ENCODE measurements at places on chromosomes 13 and 19.

DNA sequence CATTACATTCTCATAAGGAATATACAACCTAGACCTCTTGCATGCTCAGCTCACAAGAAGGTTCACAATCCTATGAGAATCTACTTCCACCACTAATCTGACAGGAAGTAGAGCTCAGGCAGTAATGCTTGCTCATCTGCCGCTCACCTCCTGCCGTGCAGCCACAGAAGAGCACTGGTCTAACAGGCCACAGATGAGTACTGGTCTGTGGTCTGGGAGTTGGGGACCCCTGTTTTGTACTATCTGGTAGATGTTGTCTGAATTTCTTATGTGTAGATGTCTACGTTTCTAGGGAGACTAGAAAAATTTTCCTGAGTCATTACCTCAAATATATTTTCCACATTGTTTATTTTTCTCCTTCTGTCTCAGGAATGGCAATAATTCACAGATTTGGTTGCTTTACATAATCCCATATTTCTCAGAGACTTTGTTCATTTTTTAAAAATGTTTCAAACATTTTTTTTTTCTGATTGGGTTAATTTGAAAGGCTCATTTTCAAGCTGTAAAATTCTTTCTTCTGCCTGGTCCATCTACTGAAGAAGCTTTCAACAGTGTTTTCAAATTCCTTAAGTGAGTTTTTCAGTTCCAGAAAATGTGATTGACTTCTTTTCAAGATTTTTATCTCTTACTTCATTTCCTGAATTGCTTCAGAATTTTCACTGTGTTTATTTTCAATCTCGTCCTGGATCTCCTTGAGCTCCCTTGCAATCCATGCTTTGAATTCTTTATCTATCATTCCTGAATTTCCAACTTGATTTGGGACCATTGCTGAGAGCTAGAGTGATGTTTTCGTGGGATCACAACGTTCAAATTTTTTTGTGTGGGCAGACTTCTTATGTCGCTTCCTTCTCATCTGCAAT, 1322.2 kb downstream of the PCDH9 start:
- no peak for DNase-seq

GRCh38 chr13:107450431-107450830, 764.9 kb downstream of the LIG4 start:
- no peak for DNase-seq

- no peak for DNase-seq
Observed at GRCh38 chr13:42984691-42985090, 7.3 kb downstream of the EPSTI1 start.

DNA sequence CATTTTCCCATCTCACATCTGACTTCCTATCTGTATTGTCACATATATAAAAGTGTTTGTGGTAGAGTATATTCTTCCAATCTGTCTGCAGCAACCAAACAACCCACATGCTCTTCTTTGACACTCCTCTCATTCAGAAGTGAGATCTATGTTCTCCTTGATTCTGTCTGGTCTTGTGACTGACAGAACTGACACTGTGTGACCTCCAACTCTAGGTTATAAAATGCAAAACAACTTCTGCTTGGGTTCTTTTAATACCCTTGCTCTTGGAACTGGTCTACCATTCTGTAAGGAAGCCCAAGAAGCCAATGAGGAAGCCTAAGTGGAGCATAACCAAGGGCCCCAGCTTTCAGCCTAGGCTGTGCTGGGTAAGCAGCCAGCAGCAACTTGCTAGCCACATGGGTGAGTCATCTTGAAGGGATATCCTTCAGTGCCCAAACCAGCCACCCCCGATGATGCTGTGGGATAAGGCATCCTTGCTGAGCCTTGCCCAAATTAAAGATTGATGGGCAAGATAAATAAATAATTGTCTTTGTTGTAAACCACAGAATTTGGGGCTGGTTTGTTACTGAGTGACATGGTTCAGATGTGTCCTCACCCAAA, 18.4 kb upstream of the ITM2B start:
- DNase-seq = no peak

DNA sequence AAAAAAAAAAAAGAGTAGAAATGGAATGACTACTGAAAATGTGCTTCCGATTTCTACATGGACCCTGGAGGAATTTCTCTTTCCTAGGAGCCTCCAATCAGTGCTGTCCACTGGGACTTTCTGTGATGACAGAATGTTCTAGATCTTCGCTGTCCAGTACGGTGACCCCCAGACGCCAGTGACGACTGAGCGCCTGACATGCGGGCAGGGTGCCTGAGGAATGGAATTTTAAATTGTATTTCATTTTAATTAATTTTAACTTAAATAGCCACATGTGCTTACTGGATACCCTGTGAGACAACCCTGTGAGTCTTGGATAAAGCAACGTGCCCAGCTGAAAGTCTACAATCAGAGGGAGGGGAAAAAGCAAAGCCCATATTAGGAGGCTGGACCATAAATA, 4.1 kb upstream of the TLE6 start:
- DNase-seq = no peak

DNA sequence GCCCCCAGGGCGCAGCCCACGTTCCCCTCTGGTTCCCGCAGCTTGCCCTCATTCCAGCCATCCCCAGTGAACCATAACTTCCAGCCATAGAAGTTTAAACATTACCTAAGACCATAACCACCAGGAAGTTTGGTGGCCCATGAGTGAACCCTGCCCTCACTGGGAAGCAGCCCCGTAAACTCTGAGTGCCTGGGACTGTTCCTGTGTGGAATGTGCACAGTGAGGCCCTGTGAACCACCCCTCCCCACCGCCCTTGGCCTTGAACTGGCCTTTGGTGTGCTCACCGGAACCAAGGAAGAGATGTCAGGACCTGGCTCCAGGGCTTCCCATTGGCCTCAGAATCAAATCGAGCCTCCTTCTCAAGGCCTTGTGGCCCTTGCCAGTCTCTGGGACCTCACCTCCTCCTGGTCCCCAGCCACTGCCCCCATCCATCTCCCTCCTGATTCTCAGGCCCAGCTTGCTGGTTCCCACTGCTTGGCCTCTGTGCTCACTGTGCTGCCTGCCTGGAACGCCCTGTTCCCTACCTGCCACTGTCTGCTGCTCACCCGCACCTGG, 46.5 kb downstream of the DNM2 start:
- DNase-seq = no peak

- DNase-seq = no peak
Observed at GRCh38 chr13:85287528-85287927, 511.7 kb downstream of the SLITRK6 start.

DNA sequence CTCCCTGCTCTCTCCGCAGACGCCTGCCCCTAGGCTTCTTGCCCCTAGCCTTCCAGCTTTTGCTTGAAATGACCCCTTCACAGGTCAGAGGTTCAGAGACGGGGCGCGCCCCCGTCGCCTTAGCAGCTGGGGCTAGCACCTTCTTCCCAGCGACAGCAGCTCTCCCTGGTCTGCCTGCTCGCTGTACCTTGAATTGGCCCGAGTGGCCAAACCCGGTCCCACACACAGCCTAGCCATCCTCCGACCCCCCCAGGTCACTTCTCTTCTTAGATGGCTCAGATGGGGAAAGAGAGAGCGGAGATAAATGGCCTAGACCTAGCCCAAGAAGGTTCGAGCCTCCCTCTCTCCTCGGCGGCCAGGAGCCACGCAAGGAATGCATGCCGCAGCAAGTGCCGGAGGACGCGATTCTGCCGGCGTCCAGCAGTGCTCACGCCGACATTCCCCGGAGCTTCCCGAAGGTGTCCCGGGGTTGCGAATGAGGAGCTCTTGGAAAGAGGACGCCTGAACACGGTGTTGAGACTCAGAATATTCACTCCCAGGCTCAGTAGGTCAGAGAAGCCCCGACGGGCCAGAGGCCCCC, 1.3 kb downstream of the CDX2 start:
- no peak for DNase-seq

DNA sequence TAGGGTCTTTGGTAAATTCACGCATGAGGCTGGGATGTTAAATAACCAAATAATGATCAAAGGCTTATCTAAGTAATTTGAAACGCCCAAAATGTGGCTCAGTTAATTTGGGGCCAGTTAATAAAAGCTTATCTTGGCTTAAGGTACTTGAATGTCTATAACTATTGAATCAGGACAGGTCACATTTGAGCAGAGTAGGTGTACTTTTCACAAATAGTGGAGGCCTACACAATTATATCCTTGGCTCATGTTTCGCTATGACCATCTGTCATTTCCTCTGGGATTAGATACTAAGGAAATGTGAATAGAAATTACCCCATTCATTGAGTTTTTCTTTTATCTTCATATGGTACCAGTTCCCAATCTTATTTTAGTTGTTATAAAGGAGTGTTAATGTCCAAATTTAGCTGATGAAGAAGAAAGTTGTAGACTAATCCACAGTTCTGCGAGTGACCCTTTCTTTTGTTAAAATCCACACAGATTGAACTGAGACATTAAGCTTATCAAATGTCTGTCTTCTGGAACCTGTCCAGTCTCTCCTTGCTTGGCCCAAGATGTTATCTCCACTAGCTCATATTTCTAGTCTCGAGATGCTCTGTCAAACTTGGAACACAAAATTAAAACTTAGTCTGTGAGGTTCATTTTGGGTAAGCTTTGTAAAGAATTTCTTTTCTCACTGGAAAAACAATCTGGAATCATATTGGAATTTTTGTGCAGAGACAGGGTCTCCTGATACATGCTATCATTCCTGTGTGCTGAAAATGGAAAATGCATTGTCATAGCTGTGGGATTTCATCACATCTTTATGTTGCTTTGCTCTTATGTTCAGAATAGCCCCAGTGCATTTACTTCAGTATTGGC, 31.0 kb downstream of the SLAIN1 start:
- DNase-seq = no peak

DNA sequence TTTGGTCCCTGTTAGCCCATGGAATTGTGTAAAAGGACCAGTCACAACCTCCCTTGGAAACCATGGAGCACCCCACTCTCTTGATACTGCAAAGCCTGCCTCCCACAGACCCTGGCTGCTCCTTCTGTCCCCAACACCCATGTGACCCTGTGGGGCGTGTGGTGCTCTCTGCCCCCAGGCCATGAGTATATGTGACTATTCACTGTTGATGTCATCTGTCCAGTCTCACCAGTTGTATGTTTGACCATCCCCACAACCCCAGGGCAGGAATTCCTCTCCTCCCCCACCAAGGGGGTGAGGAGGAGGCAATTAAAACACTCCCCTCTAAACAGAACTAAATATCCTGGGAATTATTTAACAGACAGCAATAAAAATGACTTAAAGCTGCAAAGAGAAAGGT, 35.2 kb downstream of the KCTD15 start:
- no peak for DNase-seq

GRCh38 chr13:21383090-21383489, 76.0 kb downstream of the ZDHHC20 start:
- DNase-seq = no peak
